Mucosa of gallbladder (tissue), 1 donor: ENCODE measurements at places on chromosomes 16 and 17. TPM values are rescaled to one million over a fixed set of nuclear protein-coding genes. Genes with fewer than 3 reads are reported as not detected.

- DNase-seq, result no peak
Observed at GRCh38 chr16:85712801-85713200, 24.0 kb upstream of the GINS2 start.

- peak; percentile 70 for DNase-seq
Observed at GRCh38 chr17:39617446-39618245, 9.1 kb upstream of the PPP1R1B start.

Gene GNPTG
- total RNA-seq, result 86.6 TPM

GRCh38 chr16:73408311-73408710 is 360.4 kb upstream of the ZFHX3 start:
- DNase-seq, result no peak

Gene MARVELD3
- 28.8 TPM for total RNA-seq
